Endodermal cell (in vitro differentiated cells): ENCODE measurements at places on chromosomes 7 and 10. TPM values are rescaled to one million over a fixed set of nuclear protein-coding genes. Genes with fewer than 3 reads are reported as not detected.

CDH23 gene
- 2.1 and 2.2 TPM in 2 replicates for total RNA-seq

- peak; percentile 93 for DNase-seq
Measured at GRCh38 chr7:131945313-131945911, 389.0 kb upstream of the PODXL start.

DNA sequence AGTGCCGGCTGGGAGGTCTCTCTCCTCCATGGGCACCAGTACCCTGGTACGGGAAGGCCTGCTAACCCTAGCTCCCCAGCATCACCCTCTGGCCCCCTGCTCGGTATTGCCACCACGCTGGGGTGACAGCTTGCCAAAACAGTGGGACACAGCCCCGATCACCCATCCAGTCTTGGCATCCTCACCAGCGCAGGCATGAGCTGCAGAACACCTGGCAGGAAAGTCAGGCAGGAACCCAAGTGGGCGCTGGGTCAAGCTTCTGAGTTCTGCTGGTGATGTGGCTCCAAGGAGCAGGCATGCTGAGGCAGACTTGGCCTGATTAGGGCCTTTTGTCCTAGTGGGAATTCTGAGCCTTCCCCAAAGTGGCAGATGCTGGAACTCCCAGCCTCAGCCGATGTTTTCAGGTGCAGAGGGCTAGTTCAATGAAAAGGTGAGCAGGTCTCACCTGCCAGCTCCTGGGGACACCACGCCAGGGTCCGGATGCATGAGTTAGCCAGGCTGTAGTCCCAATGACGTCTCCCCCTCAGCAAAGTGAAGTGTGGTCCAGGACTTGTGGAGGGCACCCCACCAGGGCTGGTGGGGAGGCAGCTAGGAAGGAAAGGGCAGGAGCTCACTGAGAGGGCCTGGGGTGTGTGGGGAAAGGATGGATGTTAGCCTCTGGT is 8.5 kb upstream of the ZNF22 start:
- DNase-seq: peak; percentile 20

GRCh38 chr7:107846324-107846723 is 43.3 kb upstream of the SLC26A3 start:
- no peak for DNase-seq

DNA sequence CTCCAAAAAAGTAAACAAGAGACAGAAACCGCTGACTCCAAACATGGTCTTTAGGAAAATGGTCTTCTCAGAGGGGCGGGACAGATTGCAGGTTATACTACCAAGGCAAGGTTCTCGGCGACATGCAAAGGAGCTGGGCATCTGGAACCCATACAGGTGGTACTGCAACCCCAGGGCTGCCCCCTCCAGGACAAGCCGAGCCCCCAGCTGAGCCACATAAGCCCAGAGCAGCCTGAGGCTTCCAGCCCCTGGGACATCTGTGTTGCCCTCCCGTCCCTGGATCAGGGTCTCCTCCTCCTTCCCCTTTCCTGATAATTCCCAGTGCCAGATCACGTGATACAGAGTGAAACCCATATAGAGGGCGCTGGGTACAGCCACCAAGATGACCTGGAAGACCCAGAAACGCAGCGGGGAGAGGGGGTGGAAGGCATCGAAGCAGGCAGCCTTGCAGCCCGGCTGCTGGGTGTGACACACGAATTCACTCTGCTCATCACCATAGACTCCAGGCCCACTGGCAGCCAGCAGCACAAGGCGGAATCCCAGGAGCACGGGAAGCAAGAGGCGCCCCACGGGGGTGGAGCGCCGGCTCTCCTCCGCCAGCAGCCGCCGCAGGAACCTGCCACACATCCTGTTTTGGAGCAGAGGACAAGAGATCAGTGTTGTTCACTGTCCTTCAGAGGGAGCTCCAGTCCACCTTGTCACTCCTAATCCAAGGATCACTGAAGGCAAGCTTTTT is at the start of gene GJC3:
TSS of gene GJC3 (minus strand) at position 627 of the 736 bp plus-strand sequence. CDS start at position 627, 0 bp downstream.
- peak; percentile 91 for DNase-seq

- no peak for DNase-seq
Measured at GRCh38 chr10:133141958-133142340, 18.1 kb upstream of the KNDC1 start.

DNA sequence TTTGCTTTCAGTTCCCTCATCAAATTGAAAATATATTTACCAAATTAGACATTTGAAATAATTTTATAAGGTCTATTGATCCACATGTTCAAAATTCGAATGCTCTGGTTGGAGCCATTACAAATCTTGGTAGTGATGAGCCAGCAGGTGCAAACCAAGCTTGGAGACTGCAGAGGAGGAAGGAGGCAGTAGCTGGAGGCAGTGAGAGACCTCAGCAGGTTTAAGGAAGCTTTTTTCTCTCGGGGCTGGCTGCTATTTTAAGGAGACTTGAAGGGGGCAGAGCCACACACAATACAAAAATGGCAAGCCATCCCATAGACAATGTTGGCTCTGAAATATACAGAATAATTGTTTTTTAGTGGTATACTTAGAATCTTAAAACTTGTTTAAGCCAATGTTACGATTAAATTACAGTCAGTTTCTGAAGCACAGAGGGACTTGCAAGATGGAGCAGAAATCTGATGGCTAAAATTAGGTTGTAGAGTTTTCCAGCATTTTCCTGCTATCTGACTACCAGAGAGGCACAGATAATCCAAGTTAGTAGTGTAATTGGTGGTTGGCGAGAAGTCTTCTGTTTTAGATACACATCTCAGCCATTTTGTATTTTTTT is 185.8 kb downstream of the SNX10 start:
- DNase-seq: no peak

GRCh38 chr10:97726636-97727178 is 10.2 kb upstream of the ZFYVE27 start:
- DNase-seq: peak; percentile 86

DNA sequence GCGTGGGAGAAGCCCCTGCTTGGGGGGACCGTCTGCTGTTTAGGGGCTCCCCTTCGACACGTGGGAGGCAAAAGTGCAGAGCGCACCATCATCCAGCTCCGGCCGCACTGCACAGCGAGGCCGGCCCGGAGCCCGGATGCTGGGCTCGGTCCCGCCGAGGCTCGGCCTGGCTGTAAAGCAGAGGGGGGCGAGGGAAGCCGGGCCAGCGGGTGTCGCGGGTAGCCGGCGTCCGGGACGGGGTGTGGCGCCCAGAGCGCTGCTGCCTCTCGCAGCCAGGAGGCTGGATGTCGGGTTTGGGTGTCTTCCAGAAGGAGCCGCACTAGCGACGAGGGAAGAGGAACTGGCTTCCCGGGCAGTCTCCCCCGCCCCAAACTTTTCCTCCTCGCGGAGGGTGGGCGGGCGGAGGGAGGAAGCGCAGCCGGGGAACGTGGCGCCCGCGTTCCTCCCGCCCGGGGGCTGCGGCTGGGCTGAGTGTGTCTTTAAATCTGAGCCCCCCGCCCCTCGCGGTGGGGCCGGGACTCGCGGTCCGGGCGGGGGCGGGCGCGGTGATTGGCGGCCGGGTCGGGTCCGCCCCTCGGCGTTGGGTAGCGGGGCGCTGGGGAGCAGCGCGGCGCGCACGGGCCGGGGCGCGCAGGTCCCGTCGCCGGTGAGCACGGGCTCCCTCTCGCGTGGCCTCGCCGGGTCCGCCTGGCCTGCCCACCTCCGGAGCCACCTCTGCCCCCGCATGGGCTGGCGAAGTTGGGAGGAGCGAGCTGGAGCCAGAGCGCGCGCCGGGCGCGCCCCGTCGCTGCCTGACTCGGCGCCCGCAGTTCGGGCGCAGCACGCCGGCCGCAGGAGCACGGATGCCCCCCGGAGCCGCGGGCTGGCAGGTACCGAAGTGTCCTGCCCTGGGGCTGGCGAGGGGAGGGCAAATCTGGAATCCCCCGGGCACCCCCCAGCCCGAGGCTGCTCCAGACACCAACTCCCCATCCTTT is at the start of gene PALD1:
TSS of gene PALD1 (plus strand) at position 577 of the 974 bp plus-strand sequence. CDS start 47,185 bp downstream, outside the sequence.
- peak; percentile 90 for DNase-seq

COL13A1 gene
- total RNA-seq: 15.3 and 20.7 TPM in 2 replicates

PLAC9 gene
- total RNA-seq: 10.8 to 17.9 TPM (median 14.9 TPM) in 3 replicates

NUTM2B gene
- 0.63 to 0.73 TPM in 2 of 3 replicates, not detected in the other for total RNA-seq

- DNase-seq: no peak
Measured at GRCh38 chr7:81280531-81280930, 361.7 kb upstream of the SEMA3C start.

CFAP69 gene
- total RNA-seq: 2.4 and 4.9 TPM in 2 replicates

ZNF33B gene
- total RNA-seq: 17.1 to 25.8 TPM (median 23.5 TPM) in 3 replicates

DNA sequence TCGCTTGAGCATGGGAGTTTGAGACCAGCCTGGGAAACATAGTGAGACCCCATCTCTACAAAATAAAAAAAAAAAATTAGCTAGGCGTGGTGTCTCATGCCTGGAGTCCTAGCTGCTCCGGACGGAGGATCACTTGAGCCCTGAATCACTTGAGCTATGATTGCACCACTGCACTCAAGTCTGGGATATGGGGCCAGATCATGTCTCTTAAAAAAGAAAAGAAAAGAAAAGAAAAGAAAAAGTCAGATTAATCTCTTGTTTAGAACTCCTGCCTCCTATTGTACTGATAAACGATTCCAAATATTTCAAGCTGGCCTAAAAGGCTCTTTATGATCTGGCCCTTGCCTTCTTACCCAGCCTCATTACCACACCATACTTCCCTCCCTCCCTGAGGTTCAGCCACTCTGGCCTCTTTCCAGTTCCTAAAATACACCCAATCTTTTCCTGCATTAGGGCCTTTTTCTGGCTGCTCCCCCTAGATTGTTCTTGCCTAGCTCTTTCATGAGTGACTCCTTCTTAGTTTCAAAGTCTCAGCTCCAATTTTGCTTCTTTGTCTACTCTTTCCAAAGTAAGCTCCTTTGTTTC is 41.7 kb downstream of the VCL start:
- no peak for DNase-seq

DNA sequence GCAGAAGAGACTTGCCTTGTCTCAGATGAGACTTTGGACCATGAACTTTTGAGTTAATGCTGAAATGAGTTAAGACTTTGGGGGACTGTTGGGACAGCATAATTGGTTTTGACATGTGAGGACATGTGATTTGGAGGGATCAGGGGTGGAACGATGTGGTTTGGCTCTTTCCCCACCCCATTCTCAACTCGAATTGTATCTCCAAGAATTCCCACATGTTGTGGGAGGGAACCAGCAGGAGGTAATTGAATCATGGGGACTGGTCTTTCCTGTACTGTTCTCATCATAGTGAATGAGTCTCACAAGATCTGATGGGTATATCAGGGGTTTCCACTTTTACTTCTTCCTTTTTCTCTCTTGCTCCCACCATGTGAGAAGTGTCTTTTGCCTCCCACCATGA is 229.7 kb upstream of the KCND2 start:
- no peak for DNase-seq

FAM221A gene
- total RNA-seq: 16.5 to 21.9 TPM (median 20.8 TPM) in 3 replicates

GRCh38 chr10:98436704-98437103 is 10.0 kb downstream of the HPS1 start:
- no peak for DNase-seq

CYP26C1 gene
- 0.44 to 3.5 TPM (median 0.67 TPM) in 3 replicates for total RNA-seq
